ENCODE measurements at places on chromosomes 12 and 14. TPM values are rescaled to one million over a fixed set of nuclear protein-coding genes. Genes with fewer than 3 reads are reported as not detected.

The WIF1 gene
- 0.48 TPM for total RNA-seq

DNA sequence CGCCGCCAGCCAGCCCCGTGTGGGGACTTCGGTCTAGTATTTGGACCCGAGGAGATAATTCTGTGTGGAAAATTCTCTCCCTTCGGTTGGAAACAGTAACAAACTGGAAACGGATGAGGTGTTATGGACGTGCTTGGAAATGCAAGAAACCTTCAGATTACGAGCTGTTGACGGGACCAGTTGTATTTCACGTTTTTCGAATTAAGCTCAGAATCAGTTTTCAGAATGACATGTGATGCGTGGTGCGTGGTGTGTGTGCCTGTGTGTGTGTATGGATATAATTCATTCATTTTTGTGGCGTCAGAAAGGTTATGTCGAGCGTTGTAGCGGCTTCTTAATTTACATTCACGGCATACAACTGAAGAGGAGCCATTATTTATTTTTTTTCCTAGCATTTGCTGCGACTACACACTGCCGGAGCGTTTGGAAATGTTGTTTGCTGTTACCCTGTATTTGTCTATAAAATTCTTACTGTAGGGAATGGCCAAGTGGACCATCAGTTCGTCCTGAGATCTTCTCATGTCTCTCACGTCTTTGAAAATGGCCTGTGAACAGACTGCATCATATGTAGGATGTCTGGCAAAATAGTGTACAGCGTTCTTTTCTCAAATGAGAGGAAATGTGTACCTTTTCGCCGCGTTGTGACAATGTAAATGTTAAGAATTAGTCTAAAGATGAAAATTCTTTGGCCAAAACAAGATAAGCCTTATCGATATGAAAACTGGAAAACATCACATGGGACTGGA, 1.3 kb downstream of the TRAF3 start:
- DNase-seq: no peak

DNA sequence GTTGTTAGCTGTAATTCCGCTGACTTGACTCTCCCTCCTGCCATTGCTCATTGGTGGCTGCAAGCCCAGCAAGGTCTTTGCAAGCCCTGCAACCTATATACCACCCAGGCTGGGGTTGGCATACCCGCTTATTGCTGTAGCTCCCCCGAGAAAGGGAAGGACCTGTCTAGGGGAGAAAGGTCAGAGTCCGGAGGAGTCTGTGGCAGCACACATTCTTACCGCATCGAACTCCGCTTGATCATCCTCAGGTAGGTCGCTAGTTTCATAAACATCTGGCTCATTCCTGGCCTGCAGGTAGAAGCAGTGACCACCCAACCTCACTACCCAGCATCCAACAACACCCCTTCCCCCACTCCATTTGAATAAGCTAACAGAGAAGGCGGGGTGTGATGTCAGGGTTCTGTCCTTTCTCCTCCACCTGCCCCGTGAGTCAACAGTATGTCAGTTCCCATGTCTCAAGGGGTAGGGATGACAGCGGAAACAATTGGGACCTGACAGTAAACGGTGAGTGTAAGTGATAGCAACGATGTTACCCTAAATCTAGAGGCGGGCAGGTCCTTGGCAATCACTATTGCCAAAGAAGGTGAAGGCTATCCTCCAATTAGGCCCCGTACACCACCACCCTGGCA, 1.1 kb downstream of the DCTN2 start:
- no peak for DNase-seq

DNA sequence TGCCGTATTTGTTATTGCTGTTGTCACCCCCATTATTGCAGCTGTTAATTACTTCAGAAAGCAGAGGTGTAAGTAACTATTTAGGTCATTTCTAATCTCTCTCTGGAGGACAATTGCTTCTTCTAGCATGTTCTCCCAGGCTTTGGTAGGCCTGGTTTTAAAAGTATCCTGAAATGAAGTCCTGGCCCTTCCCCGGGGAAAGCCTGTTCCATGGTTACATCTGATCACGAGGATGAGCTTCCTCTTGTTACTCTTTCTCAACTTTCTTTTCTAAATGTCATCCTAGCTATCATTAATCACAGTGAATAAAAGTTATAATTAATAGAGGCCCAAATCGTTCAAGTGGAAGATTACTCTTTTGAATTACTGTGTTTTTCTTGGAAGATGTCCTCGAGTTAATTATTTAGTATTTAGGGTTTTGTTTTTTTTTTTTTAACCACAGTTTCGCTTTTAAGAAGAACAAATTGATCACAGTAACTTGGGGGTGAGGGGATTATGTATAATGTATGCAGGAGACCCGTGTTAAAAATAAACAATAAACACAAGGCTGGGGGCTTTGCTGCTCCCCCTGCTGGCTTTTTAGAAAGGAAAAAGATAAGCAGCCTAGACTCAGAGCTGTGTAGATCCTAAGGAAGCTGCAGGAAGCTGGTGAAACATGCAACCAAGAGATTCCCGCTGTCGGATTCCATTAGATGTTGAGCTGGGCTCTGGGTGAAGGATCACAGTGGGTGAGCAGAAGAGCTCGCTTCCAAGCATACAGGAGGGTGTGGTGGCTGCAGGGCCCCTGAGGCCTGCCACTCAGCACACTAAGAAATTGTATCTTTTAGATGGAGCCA, 420.1 kb downstream of the FUT8 start:
- DNase-seq: no peak

- DNase-seq: no peak
These were observed 3.6 kb upstream of the VRK1 start for GRCh38 chr14:96793547-96793946.

- no peak for DNase-seq
These were observed 102.8 kb upstream of the NUDT4 start for GRCh38 chr12:93274937-93275336.

DNA sequence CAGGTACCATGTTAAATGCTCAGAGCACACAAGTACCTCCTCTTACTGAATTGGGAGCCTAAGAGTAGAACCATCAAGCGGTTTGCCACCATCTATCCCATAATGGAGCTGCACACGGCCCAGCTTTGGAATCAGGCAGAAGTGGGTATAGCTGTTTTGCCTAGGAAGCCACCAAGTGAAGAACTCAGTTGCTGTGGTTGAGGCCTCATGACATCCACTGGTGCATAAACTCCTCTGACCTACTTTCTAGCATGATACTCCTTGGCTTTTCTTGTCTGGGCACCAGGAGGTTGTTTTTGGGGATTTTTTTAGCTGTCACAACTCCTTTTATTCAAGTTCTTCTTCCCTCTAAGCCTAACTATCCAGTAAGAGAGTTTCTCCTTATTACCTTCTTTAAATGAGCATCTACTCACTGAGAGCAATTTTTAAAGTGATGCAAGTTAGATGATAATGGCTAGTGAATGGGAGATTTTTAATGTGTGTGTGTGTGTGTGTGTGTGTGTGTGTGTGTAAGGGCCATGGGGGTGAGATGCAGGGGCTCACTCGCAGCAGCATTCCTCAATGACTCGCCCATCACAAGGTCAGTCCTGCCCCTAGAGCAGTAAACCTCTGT, 20.9 kb upstream of the KRAS start:
- no peak for DNase-seq

The KRT3 gene
- total RNA-seq: not detected

The FITM1 gene
- 0.75 TPM for total RNA-seq

The ESR2 gene
- total RNA-seq: 0.27 TPM

The TTLL5 gene
- 27.5 TPM for total RNA-seq

The ACTN1 gene
- total RNA-seq: 883 TPM

GRCh38 chr12:113087193-113087592, 30.7 kb downstream of the DTX1 start:
- DNase-seq: no peak

GRCh38 chr12:14833952-14834351, 9.4 kb downstream of the ART4 start:
- no peak for DNase-seq

DNA sequence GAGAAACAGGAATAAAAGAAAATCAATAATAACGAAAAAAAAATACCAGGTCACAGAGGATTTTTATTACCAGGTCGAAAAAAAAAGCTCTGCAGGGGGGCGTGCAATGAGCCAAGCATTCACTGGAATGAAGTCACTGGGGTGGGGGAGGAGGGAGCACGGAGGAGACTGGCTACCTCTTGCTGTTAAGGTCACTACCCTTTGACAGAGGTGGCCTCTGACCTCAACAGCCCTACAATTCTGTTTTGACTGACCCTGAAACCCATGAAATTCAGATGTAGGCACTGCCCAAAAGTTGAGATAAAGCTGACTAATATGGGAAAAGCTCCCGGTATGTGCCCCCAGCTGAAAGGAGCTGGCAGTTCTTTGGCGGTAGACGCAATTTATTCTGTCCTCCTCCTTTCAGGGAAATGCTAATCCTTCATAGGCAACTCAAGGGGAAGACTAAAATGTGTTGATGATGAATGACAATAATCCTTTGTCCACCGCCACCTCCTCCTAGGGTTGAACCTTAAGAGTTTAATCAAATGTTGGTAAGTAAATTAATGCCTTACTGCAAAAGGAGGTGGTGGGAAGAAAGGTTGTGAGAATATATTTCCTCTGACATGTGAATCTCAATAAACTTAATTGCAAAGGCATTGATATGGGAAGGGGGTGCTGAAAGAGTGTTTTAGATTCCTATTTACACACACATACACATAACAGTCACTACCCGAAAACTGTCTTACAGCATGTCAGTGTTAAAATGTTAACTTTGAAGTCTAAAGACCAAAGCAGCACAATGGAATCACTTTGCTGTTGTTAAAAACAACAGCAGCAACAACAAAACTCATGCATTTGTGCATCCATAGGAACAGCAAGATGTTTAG, 6.3 kb upstream of the RIC8B start:
- DNase-seq: no peak

DNA sequence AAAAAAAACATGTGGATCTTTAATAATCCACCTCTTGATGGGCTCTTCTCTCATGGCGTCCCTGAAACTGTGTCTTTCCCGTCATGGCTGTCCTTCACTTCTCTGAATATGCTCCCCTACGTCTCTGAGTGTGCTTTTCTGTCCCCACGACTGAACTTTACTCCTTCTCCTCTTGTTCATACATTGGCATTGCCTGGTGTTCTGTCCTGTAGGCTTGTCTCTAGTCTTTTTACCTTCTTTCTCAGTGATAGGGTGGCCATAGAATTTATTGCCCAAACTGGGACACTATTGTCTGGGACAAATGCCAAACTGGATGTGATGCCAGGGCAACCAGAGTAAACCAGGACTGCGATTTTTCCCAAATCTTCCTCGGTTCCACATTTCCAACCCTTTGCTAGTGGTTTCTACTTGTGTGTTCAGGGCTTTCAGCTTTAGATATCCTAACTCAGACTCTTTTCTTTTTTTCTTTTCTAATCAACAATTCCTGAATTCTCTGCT, 202.2 kb downstream of the ATP23 start:
- no peak for DNase-seq

DNA sequence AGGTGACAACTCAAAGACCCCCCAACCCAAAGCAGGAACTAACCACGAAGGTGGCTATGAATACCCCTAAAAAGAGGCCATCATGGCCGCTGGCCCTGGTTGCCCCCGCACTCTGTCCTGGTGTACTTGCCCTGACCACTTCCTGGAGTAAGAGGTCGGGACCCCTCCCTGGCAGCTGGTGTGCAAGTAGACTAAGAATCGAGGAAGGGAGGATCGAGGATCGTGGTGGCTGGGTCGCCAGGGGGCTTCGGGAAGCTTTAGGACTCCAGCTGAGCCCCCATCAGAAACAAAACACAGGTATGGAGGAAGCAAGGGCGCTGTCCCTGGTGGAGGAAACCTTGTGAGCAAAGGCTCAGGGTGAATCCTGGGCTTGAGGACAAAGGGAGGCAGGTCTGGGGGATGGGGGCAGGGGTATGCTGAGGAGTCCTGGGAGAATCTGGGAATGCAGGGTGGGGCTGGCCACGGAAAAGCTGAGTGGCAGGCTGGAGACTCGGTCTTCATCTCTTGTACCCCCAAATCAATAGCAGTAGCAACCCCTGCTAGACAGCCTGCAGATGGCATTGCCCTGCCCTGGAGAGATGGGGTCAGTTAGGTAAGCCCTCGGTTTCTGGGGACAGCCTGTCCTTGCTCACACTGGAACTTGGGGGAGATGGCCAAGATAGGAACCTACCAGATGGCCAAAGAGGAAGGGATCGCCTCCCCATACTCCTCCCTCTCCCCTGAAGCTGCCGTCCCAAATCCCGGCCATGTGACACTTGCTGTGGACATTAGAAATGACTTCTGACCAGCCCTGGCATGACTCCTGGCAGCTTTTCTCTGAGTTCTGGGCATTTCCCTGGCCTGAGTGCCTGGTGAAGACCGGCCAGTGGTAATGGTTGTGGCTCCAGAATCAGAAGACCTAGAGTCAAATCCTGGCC, 45.3 kb upstream of the ESRRB start:
- DNase-seq: no peak

- DNase-seq: no peak
These were observed 250.8 kb downstream of the EGLN3 start for GRCh38 chr14:33700052-33700451.

DNA sequence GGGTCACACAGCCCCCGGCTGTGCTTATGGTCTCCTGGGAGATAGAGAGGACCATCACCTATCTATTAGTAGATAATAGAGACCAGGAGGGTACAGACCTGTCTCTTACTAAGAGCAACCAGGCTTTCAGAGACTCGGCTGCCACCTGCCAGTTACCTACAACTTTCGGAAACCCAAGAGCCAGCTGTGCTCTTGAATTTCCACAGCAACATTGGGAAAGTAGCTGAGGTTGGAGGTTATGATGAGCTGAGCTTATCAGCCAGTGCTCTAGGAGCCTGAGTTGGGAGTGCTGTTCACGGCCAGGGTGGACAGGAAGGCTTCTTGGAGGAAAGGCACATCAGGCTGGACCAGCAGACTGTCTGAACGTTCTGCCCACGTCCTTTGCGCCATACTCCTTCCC, 67.6 kb downstream of the RIN3 start:
- DNase-seq: no peak

GRCh38 chr12:120640861-120641833, 721 bp downstream of the CABP1 start:
- DNase-seq: peak; percentile 70

- DNase-seq: no peak
These were observed 53.1 kb downstream of the TSPAN11 start for GRCh38 chr12:30979371-30980259.

The MYH6 gene
- not detected for total RNA-seq

GRCh38 chr12:109292342-109292711, 16.8 kb downstream of the FOXN4 start:
- no peak for DNase-seq

The TSPAN19 gene
- total RNA-seq: not detected

The ANKRD33 gene
- 0.54 TPM for total RNA-seq

DNA sequence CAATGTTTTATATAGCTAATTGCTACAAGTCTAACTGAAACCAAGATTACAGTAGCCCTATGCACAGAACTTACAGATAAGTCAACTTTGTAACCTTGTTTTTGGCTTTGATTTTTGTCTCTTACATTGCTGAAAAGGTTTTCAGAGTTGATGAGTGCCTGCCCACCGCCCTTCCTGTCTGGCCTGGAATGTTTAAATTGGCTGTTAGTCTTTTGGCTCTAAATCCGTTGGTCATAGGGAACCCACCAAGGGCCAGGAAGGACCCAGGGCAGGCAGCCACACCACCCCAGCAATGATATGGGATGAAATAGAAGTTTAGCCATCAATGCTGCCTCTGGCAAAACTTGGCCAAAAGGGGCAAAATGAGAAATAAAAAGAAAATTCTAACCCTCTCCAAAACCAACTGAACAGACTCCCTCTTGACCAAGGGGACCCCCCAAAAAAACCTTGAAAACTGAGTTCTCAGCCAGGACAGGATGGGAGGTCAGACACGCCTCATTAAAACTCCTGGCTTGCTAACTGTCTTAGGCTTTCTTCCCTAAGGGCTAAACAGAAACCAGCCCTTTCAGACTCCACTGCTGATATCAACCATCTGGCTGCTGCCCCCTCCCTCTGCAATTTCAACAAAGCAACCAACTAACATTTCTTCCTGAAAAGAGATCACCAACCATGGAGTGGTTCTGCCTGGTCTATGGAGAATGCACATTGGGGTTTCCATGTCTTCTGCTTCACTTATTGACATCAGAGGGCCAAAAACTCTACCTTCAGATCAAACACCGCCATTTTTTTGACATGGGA, 242.1 kb upstream of the NOS1 start:
- no peak for DNase-seq
